ENCODE measurements at places on chromosomes 13 and 19. TPM values are rescaled to one million over a fixed set of nuclear protein-coding genes. Genes with fewer than 3 reads are reported as not detected.

- no peak for DNase-seq
- no peaks in the 10 kb centered on the region for H3K27me3 ChIP-seq
- H3K4me1 ChIP-seq = peaks cover 15% of the 10 kb centered on the region
- H3K36me3 ChIP-seq = no peaks in the 10 kb centered on the region
- H3K27ac ChIP-seq = no peak overlapping the region
Measured at GRCh38 chr13:96218475-96218874, 128.6 kb downstream of the HS6ST3 start.

DNA sequence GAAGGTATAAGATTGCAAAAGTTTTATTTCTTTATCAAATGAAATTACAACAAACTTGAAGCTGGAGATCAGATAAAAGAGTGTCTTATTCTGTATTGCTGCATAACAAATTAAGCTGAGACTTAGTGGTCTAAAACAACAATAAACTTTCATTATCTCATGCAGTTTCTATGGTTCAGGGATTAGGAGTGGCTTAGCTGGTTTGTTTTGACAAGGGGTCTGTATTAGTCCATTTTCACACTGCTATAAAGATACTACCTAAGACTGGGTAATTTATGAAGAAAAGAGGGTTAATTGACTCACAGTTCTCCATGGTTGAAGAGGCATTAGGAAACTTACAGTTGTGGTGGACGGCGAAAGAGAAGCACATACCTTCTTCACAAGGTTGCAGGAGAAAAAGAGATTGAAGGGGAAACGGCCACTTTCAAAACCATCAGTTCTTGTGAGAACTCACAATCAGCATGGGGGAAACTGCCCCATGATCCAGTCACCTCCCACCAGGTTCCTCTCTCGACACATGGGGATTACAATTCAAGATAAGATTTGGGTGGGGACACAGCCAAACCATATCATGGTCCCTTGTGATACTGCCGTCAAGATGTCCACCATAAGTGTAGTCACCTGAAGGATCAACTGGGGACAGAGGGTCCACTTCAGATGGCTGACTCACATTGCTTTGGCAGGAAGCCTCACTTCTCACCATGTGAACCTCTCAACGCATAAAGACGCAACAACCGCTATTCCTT is 97.8 kb downstream of the RNF17 start:
- H3K36me3 ChIP-seq = no peaks in the 10 kb centered on the region
- peaks cover 16% of the 10 kb centered on the region for H3K4me1 ChIP-seq
- H3K27ac ChIP-seq = no peak overlapping the region
- no peak overlapping the region for H3K4me3 ChIP-seq
- no peak for DNase-seq

- no peak for DNase-seq
- H3K27ac ChIP-seq = no peak within 1 kb of the TSS
- H3K36me3 ChIP-seq = no peaks in the 10 kb centered on the region
Measured at GRCh38 chr13:57631596-57632275, at the start of gene PCDH17. PCDH17 (plus strand) TSS chr13:57631744; CDS start chr13:57632547, 803 bp downstream.

GRCh38 chr19:18969931-18970659 is 29.1 kb upstream of the HOMER3 start:
- H3K36me3 ChIP-seq = peaks cover 6% of the 10 kb centered on the region
- H3K4me1 ChIP-seq = no peaks in the 10 kb centered on the region
- H3K4me3 ChIP-seq = no peak overlapping the region
- no peaks in the 10 kb centered on the region for H3K27me3 ChIP-seq

DNA sequence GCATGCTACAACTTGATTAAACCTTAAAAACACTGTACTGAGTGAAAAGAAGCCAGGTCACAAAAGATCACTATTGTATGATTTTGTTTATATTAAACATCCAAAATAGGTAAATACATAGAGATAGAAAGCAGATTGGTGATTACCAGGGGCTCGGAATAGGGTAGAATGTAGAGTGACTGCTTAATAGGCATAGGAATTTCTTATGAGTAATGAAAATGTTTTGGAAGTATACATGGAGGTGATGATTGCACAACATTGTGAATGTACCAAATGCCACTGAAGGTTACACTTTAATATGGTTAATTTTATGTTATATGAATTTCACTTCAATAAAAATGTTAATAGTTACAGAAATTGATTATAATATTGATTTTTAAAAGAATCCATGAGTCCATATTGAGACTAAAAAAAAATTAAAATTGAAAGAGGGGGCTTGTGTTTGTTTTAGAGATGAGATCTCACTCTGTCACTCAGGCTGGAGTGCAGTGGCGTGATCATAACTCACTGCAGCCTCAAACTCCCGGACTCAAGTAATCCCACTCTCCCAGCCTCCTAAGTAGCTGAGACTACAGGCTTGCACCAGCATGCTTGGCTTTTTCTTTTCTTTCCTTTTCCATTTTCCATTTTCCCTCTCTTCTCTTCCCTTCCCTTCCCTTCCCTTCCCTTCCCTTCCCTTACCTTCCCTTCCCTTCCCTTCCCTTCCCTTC is 85.1 kb downstream of the FNDC3A start:
- H3K36me3 ChIP-seq = peaks cover 7% of the 10 kb centered on the region
- peak overlapping the region; percentile 41 for H3K27ac ChIP-seq
- DNase-seq = peak; percentile 60
- H3K4me1 ChIP-seq = peaks cover 36% of the 10 kb centered on the region
- H3K4me3 ChIP-seq = no peak overlapping the region

GRCh38 chr19:34990578-34991192 is 9.4 kb upstream of the GRAMD1A start:
- no peak overlapping the region for H3K27ac ChIP-seq
- H3K27me3 ChIP-seq = peaks cover 13% of the 10 kb centered on the region
- no peak overlapping the region for H3K4me3 ChIP-seq
- H3K4me1 ChIP-seq = no peaks in the 10 kb centered on the region
- no peak for DNase-seq

Gene PRPF31
- 59.7 TPM for total RNA-seq

Gene MED16
- total RNA-seq = 52.7 TPM

Gene TMEM221
- total RNA-seq = not detected
